Activated T-cell treated with anti-CD3 and anti-CD28 coated beads, Interleukin-2, amount 50 U/mL, for 48 hours (primary cell): ENCODE measurements at places on chromosomes 5 and 9.

DNA sequence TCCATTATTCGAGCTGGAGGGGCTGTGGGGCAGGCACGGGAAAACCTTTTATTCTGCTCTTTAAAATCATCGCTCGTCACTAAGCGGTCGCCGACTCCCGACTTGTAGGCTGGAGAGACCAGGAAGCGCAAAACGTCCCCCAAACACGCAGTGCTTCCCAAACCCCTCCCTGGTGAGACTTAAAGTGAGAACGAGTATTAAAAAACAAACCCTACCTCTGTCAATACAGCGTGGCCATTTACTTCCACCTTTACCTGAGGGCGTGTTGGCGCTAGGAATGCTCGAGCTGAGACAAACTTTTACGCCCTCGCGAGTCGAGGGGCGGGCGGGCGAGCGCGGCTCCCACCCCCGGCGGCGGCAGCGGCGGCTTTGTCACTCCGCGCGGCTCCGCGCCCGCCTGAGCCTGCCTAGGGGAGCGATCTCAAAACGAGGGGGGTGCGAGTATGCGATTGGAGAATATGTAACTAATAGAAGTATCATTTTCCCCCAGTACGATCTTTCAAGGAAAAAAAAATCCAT, at the start of gene NR2F1-AS1:
TSS of gene NR2F1-AS1 (minus strand) at position 293 of the 519 bp plus-strand sequence.
- no peak for DNase-seq

DNA sequence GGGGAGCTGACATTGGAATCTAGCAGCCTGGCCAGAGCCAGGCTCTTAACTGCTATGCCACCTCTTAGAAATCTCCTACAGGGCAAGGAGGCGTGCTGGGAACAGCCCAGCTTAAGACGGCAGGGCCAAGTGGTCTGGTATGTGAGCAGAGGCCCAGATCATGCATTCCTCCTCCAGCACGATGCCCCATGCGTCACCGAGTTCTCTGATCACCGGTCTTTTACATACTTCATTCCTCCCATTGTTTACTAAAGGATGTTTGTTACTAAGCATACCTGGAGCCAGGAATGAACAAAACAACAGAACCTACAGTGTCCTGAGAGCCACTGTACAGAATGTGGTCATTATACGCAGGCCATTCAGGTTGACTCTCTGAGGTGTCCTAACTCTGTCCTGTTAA, 73.8 kb downstream of the TRIO start:
- DNase-seq = no peak

DNA sequence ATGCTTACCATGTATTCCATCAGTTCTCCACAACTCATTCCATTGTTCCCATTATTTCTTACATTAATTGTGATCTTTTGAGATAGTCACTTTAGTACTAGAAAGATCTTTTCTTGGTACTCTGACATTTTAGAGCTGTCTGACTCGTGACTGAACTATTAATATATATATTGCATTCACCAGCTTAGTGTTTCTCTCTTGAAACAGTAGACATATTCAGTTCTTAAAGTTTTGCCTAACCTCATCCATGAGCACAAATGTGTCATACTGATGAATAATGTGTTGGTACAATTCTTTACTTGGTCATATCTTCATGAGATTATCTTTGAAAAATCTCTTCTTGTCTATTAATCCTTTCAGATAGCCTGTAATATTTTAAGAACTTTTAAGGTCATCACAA, 74.3 kb downstream of the NLN start:
- DNase-seq = no peak

- no peak for DNase-seq
Observed at GRCh38 chr9:98495530-98495929, 213.2 kb downstream of the GABBR2 start.

DNA sequence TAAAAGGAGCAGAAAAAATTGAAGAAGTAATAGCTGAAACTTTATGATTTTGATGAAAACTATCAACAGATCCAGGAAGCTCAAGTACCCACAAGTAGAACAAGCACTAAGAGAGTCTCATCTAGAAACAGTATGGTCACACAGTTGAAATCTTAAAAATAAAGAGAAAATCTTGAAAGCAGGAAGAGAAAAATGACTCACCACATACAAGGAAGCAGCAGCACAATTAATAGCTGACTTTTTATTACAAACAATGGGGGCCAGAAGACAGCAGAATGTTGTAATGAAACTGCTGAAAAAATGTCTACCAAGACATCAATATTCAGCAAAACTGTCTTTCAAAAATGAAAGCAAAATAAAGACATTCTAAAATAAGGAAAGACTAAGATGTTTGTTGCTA, 1108.3 kb upstream of the DMAC1 start:
- no peak for DNase-seq

DNA sequence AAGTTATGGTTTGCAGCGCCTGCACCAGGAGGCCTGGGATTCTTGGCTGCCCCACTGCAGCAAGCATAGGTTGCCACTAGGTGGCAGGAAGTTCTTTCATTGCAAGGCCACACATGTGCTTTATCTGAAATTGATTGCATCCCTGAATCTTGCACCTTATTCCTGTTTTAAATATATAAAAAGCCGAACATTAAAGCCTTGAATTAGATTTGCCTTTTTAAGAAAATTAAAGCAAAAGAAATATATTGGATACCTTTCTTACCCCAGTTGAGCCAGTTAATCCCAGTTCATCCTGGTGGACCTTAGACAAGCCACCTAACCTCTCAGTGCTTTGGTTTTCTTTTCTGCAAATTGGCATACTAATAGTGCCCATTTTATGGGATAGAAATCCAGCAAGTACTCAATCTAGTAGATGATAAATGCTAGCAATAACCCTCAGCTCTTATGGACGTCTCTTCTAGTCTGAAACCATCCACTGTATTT, 6.3 kb upstream of the TRMT10B start:
- DNase-seq = peak; percentile 66

DNA sequence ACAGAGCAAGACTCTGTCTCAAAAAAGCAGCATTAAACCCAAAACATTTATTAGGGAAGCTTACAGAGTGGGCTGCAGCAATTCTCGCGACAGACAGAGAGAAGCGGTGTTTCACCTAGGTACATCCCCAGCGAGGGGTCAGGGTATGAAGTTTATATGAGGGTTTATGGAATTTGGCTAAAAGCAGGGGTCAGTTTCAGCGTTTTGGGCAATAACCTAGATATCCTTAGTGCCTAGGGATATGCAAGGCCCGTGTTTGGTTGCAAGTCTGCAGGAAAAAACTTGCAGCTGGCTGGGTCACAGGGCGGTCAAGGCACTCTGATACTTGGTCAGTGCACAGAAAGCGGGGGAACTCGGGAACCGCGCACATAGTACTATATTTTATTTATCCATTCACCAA, 649 bp upstream of the GLE1 start:
- no peak for DNase-seq

DNA sequence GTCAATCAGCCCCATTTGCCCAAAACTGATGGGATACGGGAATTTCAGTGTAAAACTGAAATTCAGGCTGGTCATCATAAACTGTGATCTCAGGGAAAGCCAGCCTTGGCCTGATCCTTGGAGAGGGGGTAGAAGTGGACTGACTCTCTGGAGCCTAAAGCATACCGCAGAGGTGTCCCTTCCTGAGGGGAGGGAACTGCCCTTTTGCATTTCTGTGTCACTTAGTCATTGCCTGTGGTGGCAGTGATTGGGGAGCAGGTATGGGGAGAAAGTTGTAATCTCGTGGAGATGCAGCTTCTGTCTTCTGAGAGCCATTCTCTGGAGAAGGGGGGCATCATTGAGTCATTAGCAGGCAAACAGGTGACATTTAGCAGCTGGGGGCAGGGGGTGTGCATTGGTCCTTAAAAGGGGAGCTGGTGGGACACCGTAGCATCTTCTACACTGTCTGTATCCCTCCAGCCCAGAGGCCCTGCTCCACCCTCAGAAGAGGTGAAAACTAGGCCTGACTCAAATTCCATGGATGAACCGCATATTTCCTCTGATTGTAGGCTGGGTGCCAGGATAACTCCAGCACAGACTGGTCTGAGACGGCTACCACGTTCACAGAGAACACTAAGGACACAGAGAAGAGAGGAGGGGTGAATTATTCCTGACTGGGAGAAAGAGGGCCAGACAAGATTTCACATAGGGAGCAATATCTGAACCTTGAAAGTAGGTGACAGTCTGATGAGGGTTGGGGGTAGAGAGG, 143.3 kb downstream of the SEC61B start:
- no peak for DNase-seq

DNA sequence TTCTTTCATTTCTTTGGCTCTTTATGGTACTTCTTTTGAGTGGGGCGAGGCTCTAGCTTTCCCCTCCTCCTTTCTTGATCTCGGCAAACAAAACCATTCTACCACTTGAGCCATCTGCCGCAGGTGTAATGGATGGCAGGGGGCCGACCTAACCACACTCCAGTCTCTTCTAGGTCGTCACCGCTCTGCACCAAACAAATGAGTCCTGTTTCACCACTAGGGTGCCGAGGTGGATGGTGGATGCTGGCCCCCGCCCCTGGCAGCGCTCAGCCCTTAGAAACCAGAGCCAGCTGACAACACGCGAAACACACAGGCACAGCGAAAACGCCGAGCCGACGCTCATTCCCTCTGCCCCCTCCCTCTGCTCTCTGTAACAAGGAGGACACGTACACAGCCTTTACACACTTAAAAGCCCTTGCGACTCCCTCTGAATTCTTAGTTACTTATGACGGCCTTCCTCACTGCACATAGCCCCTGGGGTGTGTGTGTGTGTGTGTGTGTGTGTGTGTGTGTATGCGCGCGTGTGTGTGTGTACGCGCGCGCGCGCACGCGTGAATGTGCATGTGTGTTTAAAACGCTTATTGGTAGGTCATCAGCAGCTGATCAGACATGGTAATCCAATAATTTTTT, 199.4 kb downstream of the MEF2C start:
- DNase-seq = no peak
